ENCODE measurements at places on chromosomes 6 and 20.

GRCh38 chr6:108222504-108222903, 38.3 kb downstream of the SNX3 start:
- no peak for DNase-seq

DNA sequence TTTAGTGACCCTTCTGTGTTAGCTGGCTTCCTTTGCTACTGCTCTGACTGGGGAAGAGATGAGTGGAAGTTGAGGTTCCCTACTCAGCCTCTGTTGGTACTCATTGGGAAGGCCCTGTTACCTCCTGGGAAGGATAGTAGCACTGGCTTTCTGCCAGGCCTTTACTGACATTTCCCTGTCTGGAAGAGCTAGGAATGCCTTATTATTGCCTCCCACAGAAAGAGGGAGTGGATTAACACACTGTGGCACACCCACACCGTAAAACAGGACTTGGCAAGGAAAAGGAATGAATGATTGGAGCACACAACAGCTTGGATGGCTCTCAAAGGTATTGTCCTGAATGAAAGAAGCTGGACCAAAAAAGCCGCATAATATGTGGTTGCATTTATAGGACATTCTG, 12.2 kb downstream of the ZNF831 start:
- no peak for DNase-seq

DNA sequence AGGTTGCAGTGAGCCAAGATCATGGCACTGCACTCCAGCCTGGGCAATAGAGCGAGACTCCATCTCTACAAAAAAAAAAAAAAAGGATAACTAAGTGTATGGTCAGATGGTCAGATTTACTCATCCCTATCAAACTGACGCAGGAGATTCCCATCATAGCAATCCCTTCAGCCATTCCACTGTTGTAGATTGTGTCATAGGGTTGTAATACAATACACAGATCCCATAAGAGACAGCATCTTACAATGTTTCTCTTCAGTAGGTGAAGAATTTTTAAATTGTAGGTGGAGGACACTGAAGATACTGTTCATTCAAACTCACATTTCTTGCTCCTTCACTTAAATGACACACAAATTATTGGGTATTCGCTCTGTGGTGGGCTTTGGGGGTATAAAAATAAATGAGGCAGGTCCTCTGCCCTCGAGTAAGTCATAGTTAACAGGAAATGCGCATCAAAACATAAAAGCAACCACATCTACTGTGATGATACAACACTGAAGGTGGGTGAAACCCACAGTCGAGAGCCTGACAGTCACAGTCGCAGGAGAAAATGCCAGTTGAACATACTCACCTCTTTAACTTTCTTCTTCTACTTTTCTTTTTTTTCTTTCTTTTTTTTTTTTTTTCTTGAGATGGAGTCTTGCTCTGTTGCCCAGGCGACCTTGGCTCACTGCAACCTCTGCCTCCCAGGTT, 205.5 kb downstream of the ZNF217 start:
- DNase-seq = no peak

DNA sequence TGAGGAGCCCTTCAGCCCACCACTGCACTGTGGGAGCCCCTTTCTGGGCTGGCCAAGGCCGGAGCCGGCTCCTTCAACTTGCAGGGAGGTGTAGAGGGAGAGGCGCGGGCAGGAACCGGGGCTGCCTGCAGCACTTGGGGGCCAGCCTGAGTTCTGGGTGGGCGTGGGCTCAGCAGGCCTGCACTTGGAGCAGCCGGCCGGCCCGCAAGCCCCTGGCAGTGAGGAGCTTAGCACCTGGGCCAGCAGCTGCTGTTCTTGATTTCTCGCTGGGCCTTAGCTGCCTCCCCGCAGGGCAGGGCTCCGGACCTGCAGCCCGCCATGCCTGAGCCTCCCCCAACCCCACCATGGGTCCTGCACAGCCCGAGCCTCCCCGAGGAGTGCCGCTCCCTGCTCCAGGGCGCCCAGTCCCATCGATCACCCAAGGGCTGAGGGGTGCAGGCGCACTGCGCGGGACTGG, 101.7 kb upstream of the ADGRB3 start:
- no peak for DNase-seq

GRCh38 chr20:40583636-40584035, 105.4 kb downstream of the MAFB start:
- no peak for DNase-seq

DNA sequence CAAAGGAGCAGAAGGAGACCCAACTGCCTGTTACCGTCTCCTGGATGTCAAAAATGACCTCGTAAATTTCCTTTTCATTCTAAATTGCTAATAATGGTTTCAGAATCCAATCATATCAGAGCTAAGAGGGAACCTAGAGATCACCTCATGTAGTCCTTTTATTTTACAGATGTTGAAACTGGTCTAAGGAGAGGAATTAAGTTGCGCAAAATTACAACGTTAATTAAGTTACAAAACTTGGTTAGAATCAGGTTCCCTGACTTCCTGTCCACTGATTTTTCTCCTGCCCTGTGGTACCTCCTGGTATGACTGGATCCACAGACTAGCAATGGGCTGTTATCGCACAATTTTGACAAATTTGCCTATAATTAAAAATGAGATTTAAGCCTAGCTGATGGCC, 9.0 kb upstream of the STK38 start:
- DNase-seq = no peak

Measured in stromal cell of bone marrow (primary cell).